ENCODE measurements at places on chromosomes 13 and 19.

DNA sequence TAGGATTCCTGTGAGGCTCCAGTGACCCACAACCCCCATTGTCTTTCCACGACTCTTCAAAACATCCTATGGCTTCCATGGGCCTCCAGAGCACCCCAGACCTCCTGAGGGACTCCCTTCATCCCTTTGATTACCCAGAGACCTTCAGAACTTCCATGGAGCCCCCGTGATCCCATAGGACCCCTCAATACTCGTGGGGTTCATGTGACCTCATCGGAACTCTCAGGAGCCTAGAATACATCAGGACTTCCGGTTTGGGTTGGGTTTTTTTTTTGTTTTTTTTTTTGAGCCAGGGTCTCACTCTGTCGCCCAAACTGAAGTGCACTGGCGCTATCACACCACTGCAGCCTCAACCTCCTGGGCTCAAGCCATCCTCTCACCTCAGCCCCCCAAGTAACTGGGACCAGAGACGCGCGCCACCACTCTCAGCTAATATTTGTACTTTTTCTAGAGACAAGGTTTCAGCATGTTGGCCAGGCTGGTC is 774 bp downstream of the ALDH16A1 start:
- no peak for DNase-seq

GRCh38 chr13:46598140-46598819 is 45.3 kb downstream of the LRCH1 start:
- no peak for DNase-seq

DNA sequence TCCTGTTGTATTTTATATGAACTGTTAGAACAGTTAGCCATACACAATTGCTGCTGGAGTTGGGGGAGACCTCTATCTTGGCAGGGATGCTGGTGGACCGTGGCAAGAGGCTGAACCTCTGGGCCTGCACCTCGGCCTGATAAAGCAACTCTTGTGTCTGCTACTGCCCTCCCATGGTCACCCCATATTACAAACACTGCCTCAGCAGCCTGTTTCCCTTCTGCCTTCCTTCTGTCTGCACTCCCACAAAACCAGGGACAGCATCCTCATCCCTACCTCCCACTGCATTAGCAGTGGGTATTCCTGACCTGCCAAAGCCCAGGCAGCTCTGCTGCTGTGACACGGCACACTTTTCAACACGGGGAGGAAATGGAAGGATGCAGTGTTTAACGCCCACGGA is 456.4 kb downstream of the FGF14 start:
- DNase-seq = no peak

DNA sequence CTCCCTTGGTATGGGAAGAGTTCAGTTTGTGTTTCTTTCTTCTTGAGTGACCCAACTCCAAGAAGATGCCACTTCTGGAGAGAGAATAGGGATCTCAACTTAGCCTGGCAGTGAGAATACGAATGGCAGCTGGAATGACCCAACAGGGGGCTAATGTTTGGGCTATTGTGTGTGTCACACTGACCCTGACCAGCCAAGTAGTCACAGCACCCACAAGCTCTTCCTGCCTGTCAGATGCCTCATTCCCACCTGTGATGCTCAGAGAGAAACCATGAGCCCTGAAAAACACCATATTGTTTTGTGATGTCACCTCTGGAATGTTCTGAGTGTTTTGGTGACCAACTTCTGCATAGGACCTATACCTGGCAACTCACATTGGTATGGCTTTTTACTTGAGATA is at the start of gene CBY2:
Gene CBY2, plus strand, starts transcription at position 233 of the 400 bp plus-strand sequence. Its CDS starts 71 bp downstream, at position 304.
- no peak for DNase-seq

DNA sequence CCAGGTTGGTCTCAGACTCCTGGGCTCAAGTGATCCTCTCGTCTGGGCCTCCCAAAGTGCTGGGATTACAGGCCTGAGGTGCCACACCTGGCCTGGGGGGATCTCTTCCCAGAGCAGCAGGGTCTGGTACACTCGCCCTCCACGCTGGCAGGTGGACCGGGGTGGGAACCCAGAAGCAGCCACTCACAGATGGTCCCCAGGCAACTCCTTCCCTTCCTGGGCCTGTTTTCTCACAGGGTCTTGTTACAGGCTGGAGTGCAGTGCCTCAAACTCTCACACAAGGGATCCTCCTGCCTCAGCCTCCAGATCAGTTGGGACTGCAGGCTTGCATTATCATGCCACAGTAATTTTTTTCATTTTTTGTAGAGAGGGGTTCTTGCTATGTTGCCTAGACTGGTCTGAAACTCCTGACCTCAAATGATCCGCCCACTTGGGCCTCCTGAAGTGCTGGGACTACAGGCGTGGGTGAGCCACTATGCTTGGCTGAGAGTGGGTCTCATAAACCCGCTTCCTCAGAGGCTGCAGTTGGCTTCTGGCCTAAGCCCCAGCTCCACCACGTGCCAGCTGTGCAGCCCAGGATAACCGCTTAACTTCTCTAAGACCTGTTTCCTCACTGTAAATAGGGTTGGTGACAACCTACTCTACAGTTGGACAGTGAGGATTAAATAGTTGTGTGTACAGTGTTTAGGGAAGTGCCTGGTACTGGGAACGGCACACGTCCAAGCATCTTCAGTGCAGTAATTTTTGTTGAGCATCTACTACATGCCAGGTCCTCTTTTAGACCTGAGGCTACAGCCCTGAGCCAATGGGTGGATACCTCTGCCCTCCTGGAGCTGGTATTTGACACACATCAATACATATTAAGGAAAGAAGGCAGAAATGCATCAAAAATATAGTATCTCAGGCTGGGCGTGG is 871 bp upstream of the CCER2 start:
- DNase-seq = no peak

- DNase-seq = no peak
Observed at GRCh38 chr19:1035998-1036621, 3.8 kb upstream of the ABCA7 start.

DNA sequence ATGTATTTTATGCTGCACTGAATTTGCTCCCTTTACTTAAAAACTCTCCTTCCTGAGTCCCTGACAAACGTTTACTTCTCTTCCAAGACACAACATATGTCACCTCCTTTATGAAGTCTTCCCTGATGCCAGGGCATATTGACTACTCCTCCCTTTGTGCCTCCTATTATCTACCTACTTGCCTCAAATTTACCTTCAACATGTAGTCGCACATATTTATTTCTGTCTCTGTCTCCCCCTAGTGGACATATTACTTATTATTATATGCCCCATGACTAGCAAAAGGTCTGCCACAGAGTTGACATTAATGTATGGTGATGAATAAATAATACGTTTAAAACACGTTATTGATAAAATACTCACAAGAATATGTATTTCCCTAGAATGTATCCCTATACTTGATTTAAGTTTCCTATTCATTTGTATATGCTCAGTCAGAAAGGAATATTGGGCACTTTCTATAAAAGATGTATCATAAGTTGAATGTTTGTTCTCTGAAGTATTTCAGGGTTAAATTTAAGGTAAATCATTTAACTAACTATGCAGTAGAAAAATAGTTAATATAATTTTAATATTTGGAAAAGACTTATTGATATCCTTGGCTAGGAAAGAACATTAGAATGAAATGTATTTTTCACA is 250.3 kb upstream of the ATXN8OS start:
- no peak for DNase-seq

DNA sequence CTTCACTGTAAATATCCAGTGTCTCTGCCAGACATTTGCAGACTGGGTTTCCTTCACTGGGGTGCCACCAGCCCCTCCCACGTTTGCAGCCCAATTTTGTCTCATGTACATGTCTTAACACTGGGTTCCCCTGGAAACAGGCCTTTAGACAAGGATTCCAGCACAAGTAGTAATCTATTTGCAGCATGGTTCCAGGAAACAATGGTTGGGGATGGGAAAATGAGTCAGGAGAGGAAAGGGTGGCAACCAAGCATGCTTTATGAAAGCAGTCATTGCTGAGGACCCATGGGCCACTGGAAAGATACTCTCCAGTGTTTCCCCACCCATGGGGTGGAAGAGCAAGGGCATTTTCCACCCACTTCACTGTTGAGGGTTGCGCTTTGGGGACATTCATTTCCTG is 53.6 kb upstream of the FARP1 start:
- no peak for DNase-seq

DNA sequence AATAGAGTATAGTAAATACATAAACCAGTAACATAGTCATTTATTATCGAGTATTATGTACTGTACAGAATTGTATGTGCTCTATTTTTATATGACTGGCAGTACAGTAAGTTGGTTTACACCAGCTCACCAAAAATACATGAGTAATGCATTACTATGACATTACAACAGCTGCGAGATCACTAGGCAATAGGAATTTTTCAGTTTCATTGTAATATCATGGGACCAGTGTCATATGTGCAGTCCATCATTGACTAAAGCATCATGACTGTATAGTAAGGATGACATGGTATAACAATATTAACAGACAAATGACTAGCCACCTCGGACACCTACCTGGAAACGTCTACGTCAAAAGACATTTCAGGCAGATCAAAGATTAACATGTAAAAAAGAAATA is 33.6 kb downstream of the ATP7B start:
- no peak for DNase-seq

GRCh38 chr19:1713170-1713569 is 40.1 kb upstream of the ONECUT3 start:
- DNase-seq = no peak

DNA sequence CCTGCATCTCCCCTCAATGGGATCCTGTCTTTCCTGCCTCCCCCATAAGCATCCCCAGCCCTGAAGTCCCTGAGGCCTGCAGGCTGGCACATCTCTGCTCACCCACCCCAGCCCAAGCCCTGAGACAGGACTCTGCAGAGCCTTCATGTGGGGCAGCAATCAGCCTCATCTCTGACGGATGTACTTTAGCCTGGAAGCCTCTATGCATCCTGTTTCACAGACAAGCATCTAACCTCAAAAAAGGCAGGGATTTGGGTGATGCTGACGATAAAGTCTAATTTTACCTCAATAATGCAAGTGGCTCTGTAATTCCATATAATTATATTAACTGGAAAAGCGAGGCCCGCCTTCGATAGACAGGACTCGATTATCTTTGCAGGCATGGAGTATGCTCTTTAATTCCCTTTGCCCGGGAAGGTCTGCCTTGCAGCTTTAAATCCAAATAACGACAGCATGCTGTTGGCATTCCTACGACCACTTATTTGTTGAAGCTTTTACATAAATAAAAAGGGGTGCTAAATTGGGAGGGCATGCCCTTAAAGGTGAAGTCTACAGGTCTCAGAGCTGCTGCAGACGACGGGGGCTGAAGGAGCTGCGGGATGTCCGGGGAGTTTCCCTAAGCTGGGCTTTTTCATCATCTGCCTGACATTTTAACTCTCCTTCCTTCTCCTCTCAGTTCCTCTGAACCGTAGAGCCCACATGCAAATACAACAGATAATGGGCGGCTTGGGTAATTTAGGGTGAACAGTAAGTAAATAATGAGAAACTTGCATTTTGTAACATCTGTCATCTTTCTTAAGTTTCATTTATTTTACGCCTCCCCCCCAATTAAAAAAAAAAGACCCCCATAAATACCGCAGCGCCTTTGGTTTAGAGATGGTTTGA is 211.5 kb downstream of the URI1 start:
- no peak for DNase-seq

DNA sequence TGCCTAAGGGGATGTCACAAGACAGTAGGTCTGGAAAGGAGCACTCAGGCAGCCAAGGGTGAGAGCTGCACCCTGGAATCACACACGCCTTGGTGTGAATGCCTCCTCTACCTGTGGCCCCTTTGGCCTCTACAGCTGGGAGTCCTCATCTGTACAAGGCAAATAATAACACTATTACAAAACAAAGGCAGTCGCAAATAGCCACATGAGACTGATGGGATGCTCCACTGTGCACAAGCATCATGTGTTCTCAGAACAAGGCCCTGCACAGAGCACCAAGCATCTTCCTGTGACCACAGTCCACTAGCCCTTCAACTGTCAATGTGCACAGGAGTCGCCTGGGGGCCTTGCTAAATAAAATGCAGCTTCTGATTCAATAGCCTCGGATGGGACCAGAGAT is 44.6 kb upstream of the HNRNPA1L2 start:
- no peak for DNase-seq

DNA sequence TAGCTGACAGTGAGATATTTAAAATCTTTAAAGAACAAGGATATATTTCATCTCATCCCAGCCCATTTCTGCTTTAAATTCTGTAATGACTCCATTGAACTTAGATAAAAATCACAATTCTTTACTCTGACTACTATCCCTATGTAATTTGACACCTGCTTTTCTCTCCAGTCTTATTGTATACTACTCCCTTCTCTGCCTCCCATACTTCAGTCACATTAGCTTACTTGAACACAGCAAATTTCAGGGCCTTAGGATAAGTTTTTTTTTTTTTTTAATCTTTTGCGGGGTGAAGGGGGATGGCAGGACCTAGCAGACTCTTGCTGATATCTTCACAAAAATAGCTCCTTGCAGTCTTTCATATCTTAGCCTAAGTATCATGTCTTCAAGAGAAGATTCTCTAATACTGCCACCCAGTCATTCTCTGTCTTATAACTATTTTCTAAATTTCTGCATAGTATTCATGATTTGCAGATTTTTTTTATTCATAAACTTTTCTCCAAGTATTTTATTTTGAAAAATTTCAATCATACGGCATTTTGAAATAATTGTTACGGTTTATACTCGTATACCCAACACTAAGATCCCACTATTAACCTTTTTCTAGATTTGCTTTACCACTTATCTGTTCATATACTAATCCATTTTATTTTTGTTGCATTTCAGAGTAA is 151.4 kb downstream of the PCCA start:
- no peak for DNase-seq

DNA sequence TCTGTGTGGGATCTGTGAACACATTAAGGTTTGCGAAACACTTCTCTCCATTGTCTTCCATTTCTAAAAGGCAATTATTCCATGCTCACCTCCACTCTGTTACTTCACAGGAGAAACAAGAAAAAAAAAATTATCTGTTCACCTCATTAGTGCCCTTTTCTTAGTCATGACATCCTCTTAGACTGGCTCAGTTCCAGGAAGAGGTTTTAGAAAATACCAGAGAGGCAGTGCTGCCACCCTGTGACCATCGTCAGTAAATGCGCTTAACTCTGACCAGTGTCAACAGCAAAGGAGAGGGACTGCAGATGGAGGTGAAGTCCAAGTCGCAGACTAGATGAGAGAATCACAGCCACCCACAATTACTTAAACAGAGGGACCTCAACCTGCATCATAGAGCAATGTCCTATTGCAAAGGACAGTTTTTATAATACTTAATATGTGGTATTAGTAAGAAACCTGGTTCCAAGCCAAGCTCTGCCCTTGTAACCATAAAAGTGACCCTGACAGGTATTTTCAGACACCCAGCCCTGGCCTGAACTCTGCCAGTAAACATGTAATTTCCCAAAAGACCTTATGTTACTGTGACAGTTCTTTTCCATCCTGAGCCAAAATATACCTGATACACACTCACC is 19.4 kb downstream of the CEACAM21 start:
- DNase-seq = peak; percentile 8

- peak; percentile 74 for DNase-seq
Observed at GRCh38 chr19:2331601-2332246, 3.2 kb downstream of the SPPL2B start.

DNA sequence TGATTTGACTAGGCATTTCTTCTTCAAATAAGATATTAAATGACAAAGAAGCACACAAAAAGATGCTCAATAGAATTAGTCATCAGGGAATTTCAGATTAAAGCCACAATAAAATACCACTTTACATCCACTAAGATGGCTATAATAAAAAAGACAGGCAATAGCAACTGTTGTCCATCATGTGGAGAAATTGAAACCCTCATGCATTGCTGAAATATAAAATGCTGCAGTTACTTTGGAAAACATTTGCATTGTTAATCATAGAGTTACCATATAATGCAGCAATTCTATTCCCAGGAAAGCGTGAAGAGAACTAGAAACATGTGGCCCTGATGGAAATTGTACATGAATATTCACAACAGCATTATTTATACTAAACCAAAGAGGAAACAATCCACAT is 605.5 kb upstream of the SLITRK1 start:
- DNase-seq = no peak

Data from hypothalamus (tissue), 51 donors.